ENCODE measurements at places on chromosomes 12 and 14. TPM values are rescaled to one million over a fixed set of nuclear protein-coding genes. Genes with fewer than 3 reads are reported as not detected.

DNA sequence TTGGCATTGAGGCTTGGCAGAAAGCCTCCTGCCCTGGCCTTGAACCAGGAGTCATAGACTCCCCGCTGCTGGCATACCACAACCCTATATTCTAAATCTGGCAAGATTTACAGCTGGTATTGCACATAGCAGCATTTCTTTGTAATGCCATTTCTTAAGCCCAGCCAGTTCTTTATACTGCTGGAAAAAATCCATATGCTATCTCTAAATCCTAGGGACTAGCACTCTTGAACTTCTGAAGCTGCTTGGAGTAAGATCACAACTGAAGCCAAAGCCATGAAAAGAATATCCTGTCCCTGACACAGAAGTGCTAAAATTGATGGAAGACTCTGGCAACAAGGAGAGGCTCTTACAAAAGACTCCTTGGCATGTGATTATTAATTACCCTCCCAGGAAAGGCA lies 89.3 kb downstream of the KCNC2 start:
- no peak for DNase-seq

DNA sequence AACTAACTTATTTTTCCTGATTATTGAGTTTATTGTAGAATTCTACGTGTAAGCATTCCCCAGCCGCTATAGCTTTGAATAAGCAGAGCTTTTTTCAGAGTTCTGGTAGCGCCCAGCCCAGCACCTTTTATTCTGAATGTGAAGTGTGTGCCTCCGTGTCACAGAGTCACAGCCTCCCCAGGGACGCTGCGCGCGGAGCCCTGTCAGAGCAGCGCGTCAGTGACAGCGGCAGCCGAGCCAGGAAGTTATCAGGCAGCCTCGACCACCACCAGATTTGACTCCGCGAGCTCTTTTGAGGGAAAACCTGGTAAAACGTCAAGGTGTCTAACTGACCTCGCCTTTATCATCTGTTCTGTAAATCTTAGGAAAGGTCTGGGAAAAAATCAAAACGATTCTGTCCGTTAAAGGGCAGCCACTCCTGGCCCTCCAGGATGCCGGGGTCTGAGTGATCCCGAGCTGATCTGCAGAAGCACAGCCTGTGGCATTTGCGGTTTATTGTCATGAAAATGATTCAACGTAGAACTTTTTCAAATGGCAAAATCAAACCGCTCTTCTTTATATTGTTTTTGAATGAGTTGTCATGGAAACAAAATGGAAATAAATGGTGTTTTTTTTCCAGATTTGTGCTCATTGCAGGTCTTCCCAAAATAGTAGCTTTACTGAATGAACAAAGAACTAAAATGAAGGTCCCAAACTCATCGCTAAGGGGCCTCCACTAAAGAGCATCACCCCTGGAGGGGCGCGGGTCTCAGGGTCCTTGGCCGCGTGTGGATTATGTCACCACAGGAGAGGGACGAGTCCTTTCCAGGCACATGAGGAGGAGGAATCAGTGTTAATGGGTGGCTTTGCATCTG lies 43.1 kb upstream of the MMP17 start:
- no peak for DNase-seq

- no peak for DNase-seq
Measured at GRCh38 chr14:73995977-73996378, 23.1 kb downstream of the ENTPD5 start.

DNA sequence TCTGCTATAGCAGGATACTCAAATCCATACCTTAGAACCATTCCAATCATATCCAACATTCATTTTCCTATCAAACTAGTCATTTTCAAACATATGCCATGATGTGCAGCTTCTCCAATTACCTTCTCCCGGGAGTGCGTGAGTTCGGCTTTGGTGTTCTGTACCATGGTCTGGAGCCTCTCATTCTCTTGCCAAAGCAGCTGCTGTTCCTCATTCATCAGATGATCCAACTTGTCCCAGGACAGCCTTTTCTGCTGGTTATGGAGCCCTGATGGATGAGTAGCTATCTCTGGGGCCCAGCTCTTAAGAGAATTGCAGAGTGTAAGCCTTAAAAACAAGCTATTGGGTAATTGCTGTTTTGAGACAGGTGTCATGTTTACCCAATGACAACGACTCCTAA lies 71.1 kb upstream of the SAV1 start:
- no peak for DNase-seq

C1QL4 gene
- 0.13 TPM for total RNA-seq

MAX gene
- total RNA-seq = 50.4 TPM

All from pulmonary artery endothelial cell (primary cell).